ENCODE measurements at places on chromosomes 7 and 10.

GRCh38 chr10:79381804-79382221, 34.5 kb downstream of the PPIF start:
- DNase-seq = no peak

- DNase-seq = no peak
These were observed 69.2 kb downstream of the TAC1 start for GRCh38 chr7:97801108-97801507.

DNA sequence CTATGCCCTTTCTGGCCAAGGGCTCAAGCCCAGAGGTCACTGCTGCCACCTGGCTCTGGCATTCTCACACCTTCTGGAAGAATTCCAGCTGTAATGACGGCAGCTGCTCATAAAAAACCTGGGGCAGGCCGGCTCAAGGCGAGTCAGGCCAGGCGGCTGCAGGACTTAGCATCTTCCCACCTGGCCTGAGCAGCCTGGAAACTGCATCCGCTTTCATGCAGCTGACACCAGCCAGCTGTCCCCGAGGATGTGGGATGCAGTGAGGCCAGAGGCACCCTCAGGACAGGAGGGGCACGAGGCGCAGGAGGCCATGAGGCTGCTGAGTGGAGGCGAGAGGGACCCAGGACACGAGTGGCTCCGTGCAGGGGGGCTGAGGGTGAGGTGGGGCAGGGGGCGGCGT, 47.5 kb upstream of the ADGRA1 start:
- no peak for DNase-seq

GRCh38 chr10:70584909-70585544, 17.5 kb downstream of the PRF1 start:
- no peak for DNase-seq

GRCh38 chr10:102133373-102134195, 744 bp downstream of the PPRC1 start:
- no peak for DNase-seq

Measured in cerebellar nuclear complex (tissue), 1 donor.